GM13977 (cell line): ENCODE measurements at places on chromosomes 3 and 15.

GRCh38 chr3:94101860-94102259 is 39.0 kb downstream of the NSUN3 start:
- DNase-seq = no peak

GRCh38 chr3:3109407-3110298 is 521 bp downstream of the IL5RA start:
- DNase-seq = no peak

GRCh38 chr15:21267671-21268395 is 172.5 kb downstream of the POTEB3 start:
- DNase-seq = no peak

DNA sequence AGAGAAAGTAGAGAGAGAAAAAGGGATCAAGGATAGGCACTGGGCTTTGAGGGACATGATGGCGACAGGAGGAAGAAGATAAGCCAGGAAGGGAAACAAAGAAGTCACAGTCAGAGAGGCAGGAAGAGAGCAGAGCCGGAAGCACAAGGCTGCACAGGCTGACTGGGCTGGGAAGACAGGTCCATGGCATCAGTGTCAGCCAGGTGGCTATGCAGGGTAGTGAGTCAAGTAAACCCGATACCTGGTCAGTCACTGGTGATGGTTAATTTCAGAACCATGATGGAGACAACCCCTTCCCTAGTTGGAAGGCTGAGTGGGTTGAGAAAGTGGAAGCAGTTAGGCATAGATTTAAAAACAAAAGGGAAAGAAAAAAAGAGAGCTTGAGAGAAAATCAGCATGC is 203.8 kb downstream of the EPHB1 start:
- DNase-seq = no peak

GRCh38 chr3:113079218-113079961 is 88.6 kb downstream of the GTPBP8 start:
- peak; percentile 24 for DNase-seq

DNA sequence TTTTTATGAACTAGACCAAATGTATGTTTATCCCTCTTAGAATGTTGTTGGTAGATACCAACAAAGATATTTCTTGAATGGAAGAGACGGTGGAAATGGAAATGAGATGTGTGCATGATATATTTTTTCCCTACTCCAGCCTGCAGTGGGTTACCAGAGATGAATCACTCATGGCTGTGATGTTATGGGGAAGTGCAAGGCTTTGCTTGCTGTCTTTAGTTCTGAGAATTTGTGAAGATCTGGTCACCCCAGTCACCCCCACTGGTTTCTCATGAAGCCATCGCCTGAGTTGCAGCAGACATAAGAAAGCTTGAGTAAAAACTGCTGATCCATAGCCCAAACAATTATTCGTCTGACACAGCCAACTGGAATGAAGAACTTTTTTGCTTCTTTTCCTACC is 78.1 kb upstream of the EOMES start:
- no peak for DNase-seq

DNA sequence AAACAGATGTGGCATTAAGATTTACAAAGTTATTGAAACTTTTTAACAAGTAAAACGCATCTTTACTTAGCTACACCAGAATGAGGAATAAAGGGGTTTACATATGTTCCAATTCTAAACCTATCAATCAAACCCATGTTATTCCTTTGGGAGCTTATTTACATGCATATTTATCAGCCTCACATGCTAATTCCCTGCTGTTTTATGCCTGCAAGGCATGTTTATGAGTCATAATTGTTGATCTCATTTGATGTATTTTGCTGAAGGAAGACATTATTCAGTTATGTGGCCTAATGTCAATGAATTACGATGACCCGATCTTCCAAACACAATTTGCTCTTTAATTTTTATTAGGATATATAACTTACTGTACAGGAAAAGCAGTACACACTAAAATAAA is 272.9 kb downstream of the TBC1D5 start:
- DNase-seq = no peak

DNA sequence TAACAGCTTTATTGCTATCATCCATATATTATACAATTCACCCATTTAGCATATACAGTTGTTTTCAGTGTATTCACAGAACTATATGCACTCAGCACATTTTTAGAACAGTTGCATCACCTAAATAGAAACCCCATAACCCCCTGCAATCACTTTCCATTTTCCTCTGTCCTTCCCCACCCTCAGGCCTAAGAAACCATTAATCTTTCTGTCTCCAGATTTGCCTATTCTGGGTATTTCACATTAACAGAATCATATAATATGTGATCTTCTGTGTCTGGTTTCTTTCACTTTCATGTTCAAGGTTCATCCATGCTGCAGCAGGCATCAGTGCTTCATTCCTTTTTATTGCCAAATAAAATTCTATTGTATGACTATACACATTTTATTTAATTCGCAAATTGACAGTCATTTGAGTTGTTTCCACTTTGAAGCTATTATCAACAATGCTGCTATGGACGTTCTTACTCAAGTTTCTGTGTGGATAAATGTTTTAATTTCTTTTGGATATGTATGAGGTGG is 39.8 kb downstream of the ADAMTS17 start:
- no peak for DNase-seq

- no peak for DNase-seq
These were observed 23.0 kb downstream of the USP4 start for GRCh38 chr3:49316696-49317457.

DNA sequence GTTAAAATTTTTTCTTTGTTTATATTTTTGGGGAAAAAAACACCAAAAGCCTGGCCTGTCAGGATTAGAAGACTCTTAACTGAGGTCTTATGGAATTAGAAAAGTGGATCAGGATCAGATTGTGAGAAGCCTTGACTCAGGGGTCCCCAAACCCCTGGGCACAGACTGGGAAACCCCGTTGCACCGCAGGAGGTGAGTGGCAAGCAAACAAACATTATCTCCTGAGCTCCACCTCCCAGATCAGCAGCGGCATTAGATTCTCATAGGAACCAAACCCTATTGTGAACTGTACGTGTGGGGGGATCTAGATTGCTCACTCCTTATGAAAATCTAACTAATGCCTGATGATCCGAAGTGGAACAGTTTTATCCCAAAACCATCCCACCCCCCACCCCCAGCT is 117.2 kb downstream of the TCF12 start:
- no peak for DNase-seq

- DNase-seq = no peak
These were observed 84.9 kb downstream of the NECTIN3 start for GRCh38 chr3:111156517-111156916.

- no peak for DNase-seq
These were observed 78.7 kb downstream of the PLXNA1 start for GRCh38 chr3:127061641-127062040.

GRCh38 chr15:40054855-40055575 is 16.0 kb upstream of the SRP14 start:
- peak; percentile 71 for DNase-seq

GRCh38 chr3:126121632-126122031 is 37.7 kb upstream of the SLC41A3 start:
- DNase-seq = no peak

GRCh38 chr15:68833700-68834331 is 13.1 kb upstream of the ANP32A start:
- DNase-seq = no peak

- DNase-seq = no peak
These were observed 11.0 kb upstream of the DPH6 start for GRCh38 chr15:35557012-35557411.

- DNase-seq = no peak
These were observed 316.7 kb downstream of the FOXP1 start for GRCh38 chr3:71266875-71267274.

DNA sequence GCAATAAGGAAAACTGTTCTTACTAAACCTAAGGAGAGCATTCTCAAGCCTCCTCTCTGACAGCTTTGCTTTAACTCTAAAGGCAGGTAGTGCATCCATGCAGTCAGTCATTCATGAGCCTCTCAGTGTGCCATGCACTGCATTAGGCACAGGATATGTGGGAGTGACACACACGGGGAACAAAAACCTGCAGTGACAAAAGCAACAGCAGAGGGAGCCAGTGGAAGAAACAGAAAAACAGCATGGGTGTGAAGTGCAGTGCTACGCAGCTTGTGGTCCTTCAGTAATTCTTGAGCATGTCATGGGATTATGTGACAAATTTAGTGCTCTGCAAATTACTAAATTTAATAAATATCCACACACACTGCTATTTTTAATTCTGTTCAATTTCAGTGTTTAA is 230.7 kb downstream of the BBX start:
- DNase-seq = no peak

DNA sequence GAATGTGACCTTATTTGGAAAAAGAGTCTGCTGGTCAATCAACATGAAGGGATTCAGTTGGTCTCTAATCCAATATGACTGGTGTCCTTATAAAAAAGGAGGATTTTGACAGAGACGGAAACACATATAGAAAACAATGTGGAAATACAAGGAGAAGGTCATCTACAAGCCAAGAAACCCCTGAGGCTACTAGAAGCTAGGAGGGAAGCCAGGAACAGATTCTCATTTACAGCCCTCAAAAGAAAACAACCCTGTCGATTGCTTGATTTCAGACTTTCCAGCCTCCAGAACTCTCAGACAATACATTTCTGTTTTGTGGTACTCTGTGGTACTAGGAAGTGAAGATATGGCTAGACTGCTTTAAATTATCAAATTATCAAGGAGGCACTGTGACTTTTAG is 162.9 kb upstream of the IGF1R start:
- no peak for DNase-seq

DNA sequence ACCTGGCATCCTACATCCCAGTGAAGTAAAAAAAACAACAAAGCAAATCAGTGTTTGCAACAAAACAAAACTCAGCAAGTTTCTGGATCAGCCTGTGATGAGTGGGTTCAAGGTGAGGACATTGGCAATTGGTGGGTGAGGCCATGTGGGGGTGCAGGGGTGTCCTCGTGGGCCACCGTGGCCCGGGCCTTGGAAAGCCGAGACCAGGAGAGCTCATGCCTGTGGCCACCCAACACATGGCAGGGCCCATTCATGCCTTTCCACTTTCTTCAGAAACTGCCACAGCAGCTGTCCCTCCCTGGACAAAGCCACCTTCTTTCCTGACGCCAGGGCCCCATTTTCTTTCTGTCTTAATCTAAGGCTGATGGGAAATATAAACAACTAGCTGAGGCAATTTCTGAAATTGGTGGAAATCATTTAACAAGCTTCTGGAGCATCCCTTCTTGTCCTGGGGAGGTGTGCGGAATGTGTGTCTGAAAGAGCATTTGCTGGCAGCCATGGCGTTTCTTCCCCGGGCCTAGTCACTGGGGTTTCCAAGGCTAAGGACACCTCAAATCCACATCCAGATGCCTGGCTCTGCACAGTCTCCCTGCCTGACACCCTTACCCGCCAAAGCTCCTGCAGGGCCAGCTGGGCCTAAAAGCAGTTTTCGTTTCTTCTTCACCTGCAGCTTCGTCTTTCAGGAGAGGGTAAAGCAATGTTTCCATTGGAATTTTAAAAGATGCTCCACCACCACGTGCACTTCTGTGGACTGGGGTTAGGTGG is 34.1 kb upstream of the SFMBT1 start:
- DNase-seq = no peak

DNA sequence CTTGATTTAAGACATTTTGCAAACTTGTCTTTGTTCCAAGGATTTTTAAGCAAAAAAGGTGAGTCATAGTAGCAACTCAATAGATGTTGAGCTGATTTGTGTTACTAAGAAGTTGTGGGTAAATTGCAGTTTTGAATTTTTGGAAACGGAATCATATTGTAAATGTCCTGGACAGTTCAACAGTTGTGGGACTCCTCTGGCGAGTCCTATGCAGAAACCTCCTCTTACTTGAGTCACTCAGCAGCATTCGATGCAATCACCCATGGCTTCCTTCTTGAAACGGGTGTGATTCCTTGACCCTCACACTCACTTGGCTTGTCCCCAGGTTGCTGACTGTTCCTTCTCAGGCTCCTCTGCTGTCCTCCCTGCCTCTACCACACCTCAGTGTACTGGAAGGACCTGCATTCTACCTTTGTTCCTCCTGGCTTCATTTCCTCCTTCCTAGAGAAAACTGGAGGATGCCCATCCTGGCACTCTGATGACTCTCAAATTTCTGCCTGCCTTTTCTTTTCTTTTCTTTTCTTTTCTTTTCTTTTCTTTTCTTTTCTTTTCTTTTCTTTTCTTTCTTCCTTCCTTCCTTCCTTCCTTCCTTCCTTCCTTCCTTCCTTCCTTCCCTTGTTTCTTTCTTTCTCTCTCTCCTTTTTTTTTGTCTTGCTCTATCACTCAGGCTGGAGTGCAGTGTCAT is 52.8 kb upstream of the DGKG start:
- DNase-seq = no peak

GRCh38 chr3:175029828-175030227 is 170.7 kb downstream of the NAALADL2 start:
- no peak for DNase-seq

GRCh38 chr3:184503647-184504046 is 57.9 kb upstream of the EPHB3 start:
- no peak for DNase-seq

GRCh38 chr3:88785841-88786240 is 321.6 kb upstream of the EPHA3 start:
- DNase-seq = no peak

GRCh38 chr15:96327155-96327741 is 3.3 kb upstream of the NR2F2 start:
- DNase-seq = peak; percentile 68

DNA sequence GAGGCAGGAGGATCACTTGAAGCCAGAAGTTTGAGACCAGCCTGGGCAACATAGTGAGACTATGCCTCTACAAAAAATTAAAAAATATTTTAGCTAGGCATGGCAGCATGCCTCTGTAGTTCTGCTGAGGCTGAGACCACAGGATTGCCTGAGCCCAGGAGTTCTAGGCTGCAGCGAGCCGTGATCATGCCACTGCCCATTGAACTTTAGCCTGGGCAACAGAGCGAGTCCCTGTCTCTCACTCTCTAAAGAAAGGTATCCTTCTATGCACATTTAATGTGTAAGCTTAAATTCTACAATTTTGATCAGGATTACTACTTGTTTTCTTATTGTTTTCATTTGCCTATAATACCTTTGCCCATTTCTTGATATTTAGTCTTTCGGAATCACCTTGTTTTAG is 26.8 kb downstream of the GALK2 start:
- no peak for DNase-seq

DNA sequence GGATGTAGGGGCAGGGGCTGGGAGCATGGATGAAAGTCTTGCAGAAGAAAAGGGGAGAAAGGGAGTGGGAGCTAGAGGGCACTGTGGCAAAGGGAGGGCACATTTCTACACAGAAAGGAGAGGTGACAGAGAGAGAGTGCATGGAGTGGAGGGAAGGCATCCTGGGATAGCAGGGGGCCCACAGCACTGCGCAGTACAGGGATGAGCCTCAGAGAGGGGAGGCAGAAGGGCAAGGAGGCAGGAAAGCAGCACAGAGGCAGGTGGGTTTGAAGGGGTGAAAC is 5.4 kb downstream of the STOML1 start:
- DNase-seq = no peak

GRCh38 chr3:60798456-60798855 is 452.8 kb downstream of the FHIT start:
- DNase-seq = no peak

- DNase-seq = no peak
These were observed 1.9 kb upstream of the PLA1A start for GRCh38 chr3:119595639-119596334.

DNA sequence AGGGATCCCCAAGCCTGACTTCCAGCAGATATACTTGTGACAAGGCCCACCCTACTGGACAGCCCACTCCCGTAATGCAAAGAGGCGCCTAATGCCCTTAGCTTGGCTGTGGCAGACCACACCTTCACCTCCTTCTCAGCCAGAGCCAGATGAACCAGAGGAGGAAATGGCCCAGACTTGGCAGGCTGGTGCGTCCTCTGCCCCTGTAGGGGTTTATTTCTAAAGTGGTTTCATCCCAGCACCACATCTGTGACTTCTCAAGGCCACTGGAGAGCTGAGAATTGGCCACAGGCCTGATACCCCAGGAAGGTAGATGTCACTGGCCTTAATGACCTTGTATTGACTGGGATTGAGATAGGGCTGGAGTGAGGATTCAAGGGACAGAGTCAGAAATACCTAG is 29.5 kb downstream of the BOC start:
- no peak for DNase-seq
